ENCODE measurements at places on chromosomes 1 and 21. TPM values are rescaled to one million over a fixed set of nuclear protein-coding genes. Genes with fewer than 3 reads are reported as not detected.

DNA sequence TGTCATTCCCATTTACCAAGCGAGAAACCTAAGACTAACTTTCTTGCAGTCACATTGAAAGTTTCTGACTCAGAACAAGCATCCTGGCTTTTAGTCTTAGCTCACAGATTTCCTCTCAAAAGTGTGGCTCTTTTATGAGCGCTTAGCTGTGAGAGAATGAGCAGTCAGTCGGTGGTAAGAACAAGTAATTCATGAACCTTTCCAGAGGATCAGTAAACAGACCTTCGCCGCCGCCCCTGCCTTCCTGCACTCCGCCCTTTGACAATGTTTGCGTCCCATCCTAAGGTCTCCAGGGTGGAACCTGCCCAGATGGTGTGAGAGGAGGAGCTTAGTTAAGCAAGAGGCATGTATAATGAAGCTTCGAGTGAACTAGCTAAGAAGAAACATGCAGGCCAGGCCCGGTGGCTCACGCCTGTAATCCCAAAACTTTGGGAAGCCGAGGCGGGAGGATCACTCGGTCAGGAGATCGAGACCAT, 142.4 kb downstream of the GLUL start:
- peak; percentile 83 for DNase-seq

DNA sequence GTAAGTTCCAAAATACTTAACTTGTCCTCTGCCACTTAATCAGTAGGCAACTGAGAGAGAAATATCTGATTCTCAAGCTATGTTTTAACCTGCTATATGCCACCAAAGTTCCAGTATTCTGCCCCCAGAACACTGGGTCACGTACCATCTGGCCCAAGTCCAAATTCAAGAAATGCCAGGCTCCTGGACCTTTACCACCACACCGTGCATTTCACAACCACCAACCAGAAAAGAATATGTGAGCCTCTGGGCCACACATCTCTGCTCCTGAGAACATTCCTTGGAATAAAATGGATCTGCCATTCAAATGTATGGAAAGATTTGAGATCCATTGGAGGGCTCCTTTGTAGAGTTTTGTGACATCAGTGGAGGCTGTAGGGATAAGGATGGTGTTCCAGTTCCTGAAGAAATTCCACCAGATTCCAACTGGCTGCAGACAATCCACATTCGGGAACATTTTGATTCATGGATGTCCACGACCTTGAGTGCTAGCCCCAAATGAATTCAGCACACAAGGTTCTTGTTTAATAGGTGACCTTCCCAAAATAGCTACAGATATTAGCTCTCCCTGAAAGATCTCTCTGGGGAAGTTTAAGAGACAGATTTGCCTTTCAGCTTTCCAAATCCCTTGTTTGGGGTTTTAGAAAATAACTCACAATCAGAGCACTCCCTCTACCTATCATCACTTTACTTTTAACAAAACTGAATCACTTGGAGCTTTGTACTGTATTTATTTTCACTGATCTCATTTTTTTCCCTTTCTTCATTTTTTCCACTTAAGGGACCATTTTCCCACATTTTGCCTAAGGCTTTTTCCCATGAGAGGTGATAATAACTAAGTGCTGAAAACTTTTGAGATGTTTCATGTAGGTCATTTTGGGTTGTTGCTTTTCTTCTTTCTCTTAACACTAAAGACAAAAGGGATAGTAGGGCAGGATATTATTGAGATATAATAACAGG, 128.4 kb upstream of the ZC3H11B start:
- no peak for DNase-seq

DNA sequence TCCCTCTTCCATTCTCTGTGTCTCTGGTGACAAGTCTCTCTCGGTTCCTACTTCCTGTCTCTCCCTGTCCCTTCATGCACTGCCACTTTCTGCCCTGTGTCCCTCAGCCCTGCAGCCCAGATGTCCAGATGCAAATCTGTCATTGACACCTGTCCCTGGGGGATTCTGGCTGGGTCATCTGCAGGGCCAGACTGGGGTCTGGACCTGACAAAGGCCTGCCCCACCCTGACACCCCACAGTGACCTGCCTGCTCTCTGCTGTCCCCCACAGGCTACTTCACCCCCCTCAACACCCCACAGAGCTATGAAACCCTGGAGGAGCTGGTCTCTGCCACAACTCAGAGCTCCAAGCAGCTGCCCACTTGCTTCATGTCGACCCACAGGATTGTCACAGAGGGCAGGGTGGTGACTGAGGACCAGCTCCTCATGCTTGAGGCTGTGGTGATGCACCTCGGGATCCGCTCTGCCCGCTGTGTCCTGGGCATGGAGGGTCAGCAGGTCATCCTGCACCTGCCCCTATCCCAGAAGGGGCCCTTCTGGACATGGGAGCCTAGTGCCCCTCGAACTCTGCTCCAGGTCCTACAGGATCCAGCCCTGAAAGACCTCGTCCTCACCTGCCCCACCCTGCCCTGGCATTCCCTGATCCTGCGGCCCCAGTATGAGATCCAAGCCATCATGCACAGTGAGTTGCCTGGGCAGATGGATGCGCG, 7.2 kb downstream of the THEMIS2 start:
- DNase-seq = no peak

- DNase-seq = peak; percentile 75
Observed at GRCh38 chr1:67339623-67340343, 32.1 kb downstream of the IL12RB2 start.

- DNase-seq = no peak
Observed at GRCh38 chr1:19427087-19427781, 58.1 kb downstream of the CAPZB start.

- DNase-seq = no peak
Observed at GRCh38 chr21:45580181-45580575, 37.9 kb upstream of the SLC19A1 start.

DNA sequence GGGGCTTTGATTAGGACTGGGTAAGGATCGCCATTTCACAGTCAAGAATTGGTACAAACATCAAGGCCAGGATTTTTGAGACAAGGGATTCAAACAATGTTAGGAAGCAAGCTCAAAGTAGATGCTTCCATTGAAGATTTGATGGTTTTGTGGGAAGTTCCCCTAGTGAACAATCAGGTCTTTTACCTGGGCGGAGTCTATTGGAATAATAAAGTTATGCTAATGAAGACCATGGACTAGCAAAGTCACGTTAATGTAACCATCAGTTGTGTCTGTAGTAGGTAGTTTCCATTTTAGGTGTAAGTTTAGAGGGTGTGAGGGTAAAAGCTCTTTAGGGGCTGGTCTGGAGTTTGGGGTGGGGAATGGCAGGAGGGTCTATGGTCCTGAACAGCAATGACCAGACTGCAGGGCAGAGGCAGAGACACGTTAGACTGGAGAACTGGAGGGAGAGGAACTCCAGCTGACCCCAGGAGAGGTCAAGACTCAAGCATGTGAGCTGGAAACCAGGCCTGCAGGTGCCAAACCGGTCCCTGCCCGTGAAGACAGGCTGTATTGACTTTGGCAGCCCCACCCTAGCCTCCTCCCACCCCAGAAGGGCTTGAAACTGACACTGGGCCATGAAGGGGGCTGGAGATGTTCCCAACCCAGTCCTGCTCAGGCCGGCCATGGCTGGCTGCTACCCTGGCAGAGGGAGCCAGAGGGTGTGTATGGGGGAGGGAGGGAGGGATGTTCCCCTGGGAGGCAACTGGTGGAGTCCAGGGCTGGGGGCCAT, 36.0 kb upstream of the GPR37L1 start:
- DNase-seq = no peak

- no peak for DNase-seq
Observed at GRCh38 chr1:178531887-178532286, 19.0 kb downstream of the TEX35 start.

- DNase-seq = no peak
Observed at GRCh38 chr1:100348549-100349144, 3.7 kb upstream of the CDC14A start.

DNA sequence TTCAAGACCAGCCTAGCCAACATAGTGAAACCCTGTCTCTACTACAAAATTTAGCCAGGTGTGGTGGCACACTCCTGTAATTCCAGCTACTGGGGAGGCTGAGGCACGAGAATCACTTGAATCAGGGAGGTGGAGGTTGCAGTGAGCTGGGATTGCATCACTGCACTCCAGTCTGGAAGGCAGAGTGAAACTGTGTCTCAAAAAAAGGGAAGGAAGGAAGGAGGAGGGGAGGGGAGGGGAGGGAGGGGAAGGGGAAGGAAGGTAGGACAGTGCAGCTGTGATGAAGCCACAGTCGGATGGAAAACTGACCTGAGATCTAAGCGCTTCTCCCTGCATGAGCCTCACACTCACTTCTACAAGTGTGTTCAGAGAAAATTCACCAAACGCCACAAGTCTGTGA, 22.0 kb upstream of the FHAD1 start:
- no peak for DNase-seq

DNA sequence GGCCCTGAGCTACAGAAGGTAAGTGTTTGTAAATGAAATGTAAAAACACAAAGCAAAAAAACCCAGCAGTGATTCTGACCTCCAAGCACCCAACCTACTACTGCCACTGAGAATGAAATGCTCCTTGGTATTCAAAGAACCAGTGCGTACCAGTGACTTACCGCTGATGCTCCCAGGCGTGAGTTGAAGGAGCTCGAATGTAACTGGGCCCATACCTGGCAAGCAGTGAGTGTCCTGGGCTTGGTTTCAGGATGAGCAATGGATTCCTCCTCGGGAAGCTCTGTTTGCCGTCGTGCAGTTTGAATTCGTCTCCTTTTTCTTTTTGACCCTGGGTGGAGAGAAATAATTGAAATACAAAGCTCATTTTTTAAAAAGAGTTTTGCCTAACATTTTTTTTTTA, 121.9 kb downstream of the ATG4C start:
- DNase-seq = no peak

GRCh38 chr1:30378991-30379581, 344.3 kb downstream of the MATN1 start:
- peak; percentile 3 for DNase-seq

GRCh38 chr1:245614476-245614875, 459.7 kb downstream of the KIF26B start:
- DNase-seq = no peak

- DNase-seq = peak; percentile 87
Observed at GRCh38 chr1:12047120-12047876, 15.8 kb upstream of the TNFRSF8 start.

DNA sequence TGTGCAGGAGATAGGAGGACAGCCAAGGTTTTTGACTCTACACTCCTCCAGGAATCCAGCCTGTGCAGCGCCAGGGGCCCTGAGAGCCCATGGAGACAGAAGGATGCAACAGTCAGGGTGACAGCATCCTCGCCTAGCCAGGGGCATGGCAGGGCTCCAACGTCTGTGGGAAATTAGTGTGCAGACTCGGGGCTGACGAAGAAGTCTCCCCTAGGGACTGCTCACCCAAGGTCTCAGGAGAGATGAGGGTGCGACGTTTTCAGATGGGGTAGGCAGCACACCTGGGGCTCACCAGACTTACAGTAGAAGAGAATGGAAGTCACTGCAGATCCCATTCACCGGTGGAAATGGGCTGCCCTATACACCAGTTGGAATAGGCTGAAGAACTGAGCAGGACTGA, 241.7 kb downstream of the SETD4 start:
- no peak for DNase-seq

GRCh38 chr1:107668762-107669161, 296.2 kb downstream of the VAV3 start:
- DNase-seq = no peak

The MFSD2A gene
- 4.0 TPM for total RNA-seq

The CRYAA gene
- not detected for total RNA-seq

The XCL1 gene
- not detected for total RNA-seq

The PSEN2 gene
- 0.64 TPM for total RNA-seq

The IGSF3 gene
- 0.96 TPM for total RNA-seq

The IL10RB gene
- 23.9 TPM for total RNA-seq

The FMO2 gene
- not detected for total RNA-seq

The RNPEP gene
- total RNA-seq = 44.4 TPM

The BSND gene
- total RNA-seq = not detected

The LCE2A gene
- total RNA-seq = not detected

Data from activated naive CD4-positive, alpha-beta T cell treated with anti-CD3 and anti-CD28 coated beads for 36 hours (primary cell).